Activated T-helper 9 cell treated with anti-CD3 and anti-CD28 coated beads, Interleukin-2, amount 50 U/mL, for 16 hours (primary cell): ENCODE measurements at places on chromosomes 11 and 22.
A peak's percentile ranks its signal among the peaks of the same experiment; 100 is the strongest.

- DNase-seq = no peak
Measured at GRCh38 chr11:119210050-119210449, 3.9 kb downstream of the CBL start.

DNA sequence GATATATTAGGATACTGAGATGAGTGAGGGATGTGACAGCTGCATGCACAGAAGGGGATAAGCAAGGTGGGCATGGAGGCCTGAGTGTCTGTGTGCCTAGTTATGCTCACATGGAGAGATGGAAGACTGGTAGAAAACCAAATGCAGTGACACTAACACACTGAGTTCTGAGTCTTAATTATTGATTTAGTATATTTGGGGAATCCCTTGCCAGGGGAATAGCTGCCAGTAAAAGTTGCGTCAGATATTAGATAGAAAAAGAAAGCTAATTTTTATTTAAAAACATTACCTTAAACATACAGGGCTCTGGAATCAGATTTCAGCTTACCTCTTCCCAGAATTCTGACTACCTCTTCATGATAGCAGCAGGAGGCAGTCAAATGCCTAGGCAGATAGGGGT is 620.5 kb downstream of the METTL15 start:
- DNase-seq = no peak

DNA sequence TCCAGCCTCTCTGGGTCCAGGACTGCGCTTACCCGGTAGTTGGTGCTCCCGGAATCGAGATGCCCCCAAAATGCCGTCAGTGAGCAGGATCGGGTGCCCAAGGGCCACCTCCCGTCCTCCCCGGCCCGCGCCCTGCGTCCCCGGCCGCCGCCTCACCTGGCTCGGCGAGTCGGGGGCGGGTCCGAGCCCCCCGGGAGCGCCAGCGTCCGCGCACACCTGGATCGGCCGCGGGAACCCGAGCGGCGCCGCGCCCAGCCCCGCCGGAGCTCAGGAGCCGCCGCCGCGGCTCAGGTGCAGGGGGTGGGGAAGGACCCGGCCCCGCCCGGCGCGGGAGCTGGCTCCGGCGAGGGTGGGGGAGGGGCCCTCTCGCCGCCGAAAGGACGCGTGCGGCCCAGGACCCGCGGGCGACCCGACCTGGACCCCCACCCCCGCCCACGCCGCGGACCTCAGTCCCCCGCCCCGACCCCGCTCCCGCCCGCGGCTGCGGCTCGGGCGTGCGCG is at the start of gene SHANK2:
TSS of gene SHANK2 (minus strand) at position 309 of the 501 bp plus-strand sequence. CDS start 105,251 bp downstream, outside the sequence.
- DNase-seq = no peak

DNA sequence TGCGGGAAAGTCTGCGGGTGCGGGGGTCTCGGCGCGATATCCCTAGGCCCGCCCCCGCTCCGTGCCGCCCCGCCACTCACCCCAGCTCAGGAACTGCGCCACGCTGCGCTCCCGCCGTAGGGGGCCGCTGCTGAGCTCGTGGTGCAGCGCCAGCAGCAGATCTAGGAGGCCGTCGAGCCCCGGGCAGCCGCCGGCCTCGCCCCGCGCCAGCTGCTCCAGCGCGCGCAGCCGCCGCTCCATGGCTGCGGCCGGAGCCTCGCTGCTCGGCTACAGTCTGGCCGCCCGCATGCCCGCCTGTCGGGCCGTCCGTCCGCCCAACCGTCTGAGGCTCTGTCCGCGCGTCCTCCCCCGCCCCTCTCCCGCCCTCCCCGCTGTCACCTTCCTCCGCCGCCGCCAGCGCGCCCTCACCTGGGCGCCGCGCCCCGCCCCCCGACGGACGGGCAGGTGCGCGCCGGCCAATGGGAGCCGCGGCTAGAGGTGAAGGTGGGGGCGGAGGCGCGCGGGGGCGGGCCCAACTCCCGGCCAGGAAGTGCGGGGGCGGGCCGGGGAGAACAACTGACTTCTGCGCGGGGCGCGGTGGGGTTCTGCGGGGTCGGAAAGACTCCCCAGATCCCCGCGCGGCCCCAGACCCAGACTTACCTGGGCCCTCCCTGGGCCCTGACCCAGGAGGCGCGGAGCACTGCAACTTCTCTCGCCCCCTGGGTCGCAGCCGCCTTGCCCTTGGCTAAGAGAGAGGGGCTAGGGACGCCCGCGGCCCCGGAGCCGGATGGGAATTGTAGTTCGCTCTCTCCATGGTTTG is at the start of gene CDC42BPG:
TSS of gene CDC42BPG (minus strand) at position 324 of the 799 bp plus-strand sequence. CDS start at position 240, 84 bp downstream.
- DNase-seq = peak; percentile 52

DNA sequence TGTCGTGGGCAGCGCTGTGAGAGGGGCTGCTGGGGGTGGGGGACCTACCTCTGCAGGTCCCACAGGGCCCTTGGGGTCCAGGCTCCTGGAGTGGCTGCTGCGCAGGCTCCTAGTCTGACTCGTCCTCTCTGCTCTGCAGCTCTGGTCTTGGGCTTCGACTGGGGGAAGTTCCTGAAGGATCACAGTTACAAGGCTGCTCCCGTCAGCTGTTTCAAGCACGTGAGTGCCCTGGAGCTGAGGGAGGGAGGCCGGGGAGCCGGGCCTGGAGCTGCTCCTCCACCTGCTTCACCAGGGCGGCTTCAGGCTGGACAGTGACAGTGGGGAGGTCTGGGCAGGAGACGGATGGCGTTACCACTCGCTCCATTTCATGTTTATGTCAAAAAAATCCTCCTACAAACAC is 11.9 kb downstream of the L3MBTL2 start:
- DNase-seq = no peak

DNA sequence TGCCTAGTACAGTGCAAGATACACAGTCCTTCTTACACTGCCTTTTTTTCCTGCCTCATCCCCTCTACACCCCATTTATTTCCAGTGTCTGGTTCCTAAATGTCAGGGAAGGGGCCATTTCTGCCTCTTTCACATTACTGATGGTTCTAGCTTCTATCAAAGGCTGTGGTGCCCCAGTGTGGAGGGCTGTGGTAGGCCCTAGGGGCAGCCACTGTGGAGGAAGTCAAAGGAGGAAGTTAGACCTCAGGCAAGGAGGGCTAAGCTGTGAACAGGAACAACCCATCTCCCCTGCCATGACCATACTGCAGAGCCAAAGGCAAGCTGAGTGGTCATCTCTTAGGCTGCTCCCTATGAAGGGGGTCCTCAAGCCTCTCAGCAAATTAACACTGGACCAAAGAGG is 81.9 kb upstream of the CRTAM start:
- no peak for DNase-seq

GRCh38 chr11:9203691-9204311 is 61.3 kb downstream of the DENND5A start:
- no peak for DNase-seq

GRCh38 chr11:18697576-18697975 is 1.0 kb upstream of the TMEM86A start:
- no peak for DNase-seq

GRCh38 chr11:129911298-129911697 is 15.9 kb upstream of the NFRKB start:
- no peak for DNase-seq

DNA sequence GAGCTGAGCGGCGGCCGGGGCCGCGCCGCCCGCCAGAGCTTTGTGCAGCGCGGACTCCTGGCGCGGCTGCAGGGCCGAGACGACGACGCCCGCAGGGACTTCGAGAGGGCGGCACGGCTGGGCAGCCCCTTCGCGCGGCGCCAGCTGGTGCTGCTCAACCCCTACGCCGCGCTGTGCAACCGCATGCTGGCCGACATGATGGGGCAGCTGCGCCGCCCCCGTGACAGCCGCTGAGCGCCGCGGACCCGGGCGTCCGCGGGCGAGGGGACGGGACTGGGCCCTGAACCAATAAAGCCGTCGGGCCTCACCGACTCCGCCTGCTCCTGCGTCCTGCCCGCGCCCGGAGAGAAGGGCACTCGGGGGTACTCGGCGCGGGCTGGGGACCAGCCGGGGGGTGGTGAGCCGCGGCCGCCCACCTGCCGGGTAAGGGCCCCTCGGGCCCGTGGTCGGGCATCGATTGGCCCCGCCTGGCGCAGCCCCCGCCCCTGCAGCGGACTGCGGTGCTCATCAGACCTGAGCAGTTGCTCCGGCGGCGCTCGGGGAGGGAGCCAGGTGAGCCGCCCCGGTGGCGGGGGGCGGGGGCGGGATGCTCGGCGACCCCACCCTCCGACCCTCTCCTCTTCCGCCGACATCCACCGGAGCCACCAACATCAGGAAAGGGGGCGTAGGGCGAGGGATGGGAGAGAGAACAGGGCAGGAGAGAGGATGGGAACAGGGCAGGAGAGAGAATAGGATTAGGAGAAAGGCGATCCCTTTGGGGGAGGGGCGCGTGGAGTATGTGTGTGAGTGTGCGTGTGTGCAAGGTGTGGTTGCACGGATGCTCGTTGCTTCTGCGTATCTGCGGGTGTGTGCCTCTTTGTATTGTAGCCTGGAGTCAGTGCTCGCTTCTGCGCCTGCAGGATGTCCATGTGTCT is at the start of gene TMEM25:
TSS of gene TMEM25 (plus strand) at position 510 of the 914 bp plus-strand sequence. CDS start 610 bp downstream, outside the sequence.
- peak; percentile 72 for DNase-seq

DNA sequence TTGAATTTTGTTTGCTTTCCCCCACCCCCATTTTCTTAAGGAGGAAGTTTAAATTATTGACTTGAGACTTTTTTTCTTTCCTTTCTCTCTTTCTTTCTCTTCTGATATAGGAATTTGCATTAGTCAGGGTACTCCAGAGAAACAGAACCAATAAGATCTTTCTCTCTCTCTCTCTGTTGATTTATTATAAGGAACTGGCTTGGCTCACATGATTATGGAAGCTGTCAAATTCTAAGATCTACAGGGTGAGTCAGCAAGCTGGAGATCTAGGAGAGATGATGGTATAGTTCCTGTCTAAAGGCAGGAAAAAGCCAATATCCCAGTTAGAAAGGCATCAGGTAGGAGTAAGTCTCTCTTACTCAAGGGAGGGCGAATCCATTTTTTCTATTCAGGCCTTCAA is 64.0 kb downstream of the CCDC81 start:
- no peak for DNase-seq

DNA sequence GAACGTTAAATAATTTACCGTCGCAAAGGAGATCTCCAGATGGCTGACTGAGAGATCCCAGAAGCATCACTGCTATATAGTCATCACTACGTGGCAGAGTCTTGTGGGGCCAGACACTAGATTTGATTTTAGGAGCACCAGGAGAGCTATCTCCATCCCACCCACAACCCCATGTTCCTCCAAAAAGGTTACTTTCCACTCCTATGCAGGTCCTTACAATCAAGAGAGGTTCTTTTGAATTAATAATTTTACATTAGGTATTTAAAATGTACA is 19.4 kb downstream of the GUCY1A2 start:
- no peak for DNase-seq

- no peak for DNase-seq
Measured at GRCh38 chr22:44630826-44631225, 71.2 kb upstream of the PRR5 start.

- no peak for DNase-seq
Measured at GRCh38 chr11:13984616-13985450, 22.3 kb downstream of the SPON1 start.

DNA sequence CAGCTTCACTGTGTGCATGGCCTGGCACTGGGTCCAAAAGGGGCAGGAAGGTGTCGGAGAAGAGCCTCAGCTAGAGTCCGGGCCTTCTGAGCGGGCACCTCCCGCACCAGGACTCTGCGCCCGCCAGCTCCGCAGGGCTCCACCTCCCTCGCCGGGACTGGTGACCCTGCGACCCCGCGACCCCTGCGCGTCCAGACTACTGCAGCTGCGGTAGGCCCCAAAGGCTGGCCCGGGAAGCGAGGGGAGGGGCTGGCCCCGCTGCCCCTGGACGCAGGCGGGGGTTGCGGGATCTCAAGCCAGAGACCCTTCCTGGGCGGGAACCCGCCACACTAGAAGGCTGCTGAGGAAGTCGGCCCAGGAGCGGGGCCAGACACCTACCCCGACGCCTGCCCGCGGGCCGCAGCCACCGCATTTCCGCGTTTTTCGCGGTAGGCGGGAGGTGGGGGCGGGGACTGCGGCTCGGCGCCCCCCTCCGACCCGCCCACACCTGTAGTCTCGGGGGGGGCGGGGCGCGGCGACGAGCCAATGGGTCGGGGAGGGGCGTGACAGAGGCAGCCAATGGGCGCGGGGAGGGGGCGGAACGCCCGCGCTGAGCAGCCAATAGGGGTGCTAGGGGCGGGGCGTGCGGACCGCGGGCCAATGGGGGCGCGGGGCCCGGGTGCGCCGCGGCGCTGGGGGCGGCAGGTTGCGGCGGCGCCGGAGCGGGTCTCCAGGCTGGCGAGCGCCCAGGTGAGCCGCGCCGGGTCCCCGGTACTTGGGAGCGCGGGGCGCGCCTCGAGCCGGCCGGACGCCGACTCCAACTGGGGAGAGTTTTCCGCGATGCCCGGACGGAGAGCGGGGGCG is at the start of the genes LMNTD2 and RASSF7:
TSS of gene LMNTD2 (minus strand) at position 434 of the 843 bp plus-strand sequence. CDS start at position 412, 22 bp downstream.
TSS of gene RASSF7 (plus strand) at position 666 of the 843 bp plus-strand sequence. CDS start 799 bp downstream, outside the sequence.
- DNase-seq = peak; percentile 95

DNA sequence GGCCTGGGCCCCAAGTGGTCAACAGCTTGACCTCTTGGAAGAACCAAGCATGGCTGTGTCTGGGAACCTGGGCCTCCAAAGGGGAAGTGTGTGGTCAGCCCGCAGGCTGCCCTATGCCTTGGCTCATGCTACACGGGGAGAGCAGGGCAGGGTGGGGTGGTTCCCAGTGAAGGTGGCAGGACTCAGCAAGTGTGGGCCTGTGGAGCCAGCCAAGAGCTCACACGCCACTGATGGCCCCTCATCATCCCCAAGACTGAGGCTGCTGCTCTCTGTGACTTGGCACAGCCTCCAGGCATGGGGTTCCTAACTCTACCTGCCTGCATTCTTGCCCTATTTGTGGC is 15.9 kb upstream of the DGCR8 start:
- no peak for DNase-seq

GRCh38 chr11:68767672-68768071 is 16.4 kb upstream of the TESMIN start:
- DNase-seq = no peak

GRCh38 chr22:36617694-36618522 is 85.6 kb downstream of the CACNG2 start:
- DNase-seq = no peak

DNA sequence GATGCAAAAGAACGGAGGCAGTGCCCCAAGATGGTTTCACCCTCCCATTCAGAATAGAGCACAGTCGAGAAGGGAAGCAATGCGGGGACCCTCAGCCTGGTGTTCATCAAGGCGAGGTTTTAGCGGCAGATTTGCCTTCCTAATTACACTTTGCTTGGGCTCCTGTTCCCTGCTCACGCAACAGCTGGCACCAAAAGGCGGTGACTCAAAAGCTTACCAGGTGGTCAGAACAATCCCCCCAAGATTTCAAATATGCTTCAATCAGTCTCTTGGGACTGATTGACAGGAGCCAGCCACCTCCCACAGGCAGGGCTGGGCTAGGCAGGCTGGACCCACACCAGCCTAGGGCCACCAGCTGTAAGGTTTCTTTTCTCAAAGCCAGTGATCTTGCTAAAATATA is 14.2 kb downstream of the IGSF9B start:
- DNase-seq = no peak

GRCh38 chr11:37830529-37830928 is 1232.5 kb upstream of the RAG2 start:
- no peak for DNase-seq
